ENCODE measurements at places on chromosomes 4 and X.

- H3K4me3 ChIP-seq = no peak overlapping the region
- H3K27ac ChIP-seq = no peak overlapping the region
- H3K4me1 ChIP-seq = peaks cover 4% of the 10 kb centered on the region
- no peaks in the 10 kb centered on the region for H3K27me3 ChIP-seq
- no peaks in the 10 kb centered on the region for H3K36me3 ChIP-seq
Observed at GRCh38 chrX:135543924-135544323, 23.5 kb downstream of the INTS6L start.

DNA sequence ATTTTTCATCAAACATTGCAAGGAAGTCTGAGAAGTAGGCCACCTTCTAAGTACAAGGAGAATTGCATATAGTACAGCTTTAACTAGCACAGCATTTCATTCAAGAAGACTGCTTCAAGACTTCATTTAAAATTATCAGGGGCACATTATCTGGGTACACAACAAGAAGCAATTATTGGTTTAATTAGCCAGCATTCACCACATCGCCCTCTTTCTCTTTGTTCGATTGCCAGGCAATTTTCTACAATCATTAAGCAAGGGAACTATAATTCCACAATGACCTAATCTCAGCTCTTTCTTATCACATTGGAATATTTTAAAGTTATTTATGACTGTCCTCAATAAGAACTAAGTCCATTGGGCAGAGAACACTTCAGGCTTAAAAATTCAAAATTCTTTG, 1347.1 kb upstream of the PABPC4L start:
- DNase-seq = no peak
- H3K27me3 ChIP-seq = no peaks in the 10 kb centered on the region
- H3K27ac ChIP-seq = no peak overlapping the region
- H3K4me3 ChIP-seq = no peak overlapping the region
- H3K36me3 ChIP-seq = no peaks in the 10 kb centered on the region

DNA sequence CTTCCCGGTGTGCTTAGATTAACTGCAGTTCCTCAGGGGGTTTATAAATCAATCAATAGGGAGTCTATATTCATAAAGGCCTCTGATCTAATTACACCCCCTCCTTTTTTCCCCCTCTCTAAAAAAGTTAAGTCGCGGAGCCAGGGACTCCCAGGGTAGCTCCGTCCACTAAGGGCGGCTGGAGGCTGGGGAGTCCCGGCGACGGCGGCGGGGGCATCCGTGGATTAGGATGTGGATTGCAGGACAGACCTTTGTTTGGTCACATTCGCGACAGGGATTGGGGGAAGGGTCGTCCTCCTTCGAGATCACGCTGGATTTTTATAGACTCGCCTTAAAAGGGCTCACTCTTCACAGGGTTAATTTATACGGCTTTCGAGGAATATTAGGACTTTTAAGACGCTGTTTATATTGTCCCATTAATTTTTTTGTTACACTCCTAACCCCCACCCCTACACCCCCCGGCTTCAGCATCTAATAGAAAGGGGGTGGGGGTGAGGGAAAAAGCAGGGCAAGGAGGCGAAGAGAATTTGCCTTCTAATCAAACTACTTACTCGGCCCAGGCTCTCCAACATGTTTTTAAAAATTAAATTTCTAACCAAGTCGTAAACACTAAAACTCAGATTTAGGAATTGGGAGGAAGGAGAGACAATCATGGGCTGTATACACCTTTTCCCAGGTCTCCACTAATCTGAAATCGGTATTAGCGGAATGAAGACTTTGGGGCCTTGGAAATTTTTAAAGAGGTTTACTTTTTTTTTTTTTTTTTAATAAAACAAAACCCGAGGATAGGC, 8.5 kb downstream of the PITX2 start:
- no peak overlapping the region for H3K27ac ChIP-seq
- H3K4me1 ChIP-seq = peaks cover 4% of the 10 kb centered on the region
- peaks cover 9% of the 10 kb centered on the region for H3K27me3 ChIP-seq
- DNase-seq = no peak
- no peak overlapping the region for H3K4me3 ChIP-seq

DNA sequence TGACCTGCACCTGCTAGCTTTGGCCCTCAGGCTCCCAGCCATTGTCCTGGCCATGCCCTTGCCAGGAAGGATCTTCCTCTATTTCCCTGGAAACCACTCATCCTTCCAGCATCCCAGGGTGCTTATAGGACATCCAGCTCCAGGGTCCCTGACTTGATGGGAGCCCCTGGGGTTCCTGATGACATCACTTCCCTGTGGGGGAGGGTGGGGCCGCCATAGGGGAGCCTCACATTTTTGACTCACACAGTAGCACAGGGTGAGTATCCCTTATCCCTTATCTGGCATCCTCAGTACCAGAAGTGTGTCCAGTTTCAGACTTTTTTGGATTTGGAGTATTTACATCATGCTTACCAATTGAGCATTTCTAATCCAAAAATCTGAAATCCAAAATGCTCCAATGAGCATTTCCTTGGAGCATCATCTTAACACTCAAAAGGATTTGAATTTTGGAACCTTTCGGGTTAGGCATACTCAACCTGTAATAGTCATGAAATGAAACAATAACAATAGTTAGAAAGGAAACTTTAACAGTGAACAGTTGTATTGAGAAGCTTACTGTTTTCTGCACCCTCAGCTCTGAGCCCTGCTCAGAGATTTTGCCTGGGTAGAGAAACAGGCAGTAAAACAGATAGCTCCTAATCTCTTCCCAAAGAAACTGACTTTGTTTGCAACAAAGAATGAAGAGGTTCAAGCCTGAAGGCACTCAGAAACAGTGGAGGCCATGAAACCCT, 22.1 kb downstream of the TNIP2 start:
- no peak overlapping the region for H3K27ac ChIP-seq
- H3K27me3 ChIP-seq = no peaks in the 10 kb centered on the region
- no peaks in the 10 kb centered on the region for H3K4me1 ChIP-seq
- DNase-seq = no peak

GRCh38 chr4:98672583-98673287, 14.3 kb upstream of the TSPAN5 start:
- H3K27ac ChIP-seq = no peak overlapping the region
- H3K27me3 ChIP-seq = no peaks in the 10 kb centered on the region
- H3K36me3 ChIP-seq = no peaks in the 10 kb centered on the region
- DNase-seq = peak; percentile 6
- no peak overlapping the region for H3K4me3 ChIP-seq

- no peak overlapping the region for H3K4me3 ChIP-seq
- no peaks in the 10 kb centered on the region for H3K27me3 ChIP-seq
- no peak for DNase-seq
- H3K4me1 ChIP-seq = peaks cover 4% of the 10 kb centered on the region
- no peak overlapping the region for H3K27ac ChIP-seq
Observed at GRCh38 chr4:137533855-137534254, 1.6 kb upstream of the PCDH18 start.

All from liver (tissue), 10 donors.